Right forelimb (tissue), 1 donor: ENCODE measurements at places on chromosomes 3 and 15.

DNA sequence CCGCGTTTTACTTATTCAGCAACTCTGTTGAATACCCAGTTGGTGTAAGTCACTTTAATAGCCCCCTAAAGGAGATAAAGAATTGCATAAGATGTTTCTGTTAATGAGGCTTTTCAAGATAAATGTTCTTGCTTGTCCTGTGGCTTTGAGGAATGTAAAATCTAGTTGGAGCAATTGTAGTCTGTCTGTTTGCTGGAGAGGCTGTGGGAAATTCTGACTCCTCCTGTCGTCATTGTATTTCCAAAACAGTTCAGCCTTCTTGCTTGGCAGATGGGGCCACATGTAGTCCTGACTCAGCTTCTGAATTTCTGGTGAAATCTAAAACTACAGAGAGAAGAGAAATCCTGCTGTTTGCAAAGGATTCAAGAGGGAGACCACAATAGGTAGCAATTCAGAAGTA is 114.4 kb downstream of the RYR3 start:
- DNase-seq, result no peak

DNA sequence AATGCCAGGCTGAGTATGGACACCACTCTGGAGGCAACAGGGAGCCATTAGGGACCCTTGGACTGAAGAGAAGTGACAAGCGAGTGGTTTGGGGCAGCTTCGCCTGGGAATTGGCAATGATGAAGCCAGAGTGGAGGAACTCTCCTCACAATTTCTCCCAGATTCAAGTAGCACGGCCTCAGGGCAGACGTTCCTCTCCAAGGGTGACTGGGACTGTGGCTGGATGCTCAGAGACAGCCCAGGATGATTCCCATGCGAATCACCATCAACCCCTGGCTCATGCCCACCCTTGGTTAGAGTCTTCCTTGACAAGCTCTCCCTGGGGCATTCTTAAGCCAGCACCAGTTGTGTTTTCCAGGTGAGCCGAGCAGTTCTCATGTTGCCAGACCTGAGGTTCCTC is 16.3 kb upstream of the DOCK3 start:
- DNase-seq, result no peak

- no peak for DNase-seq
These were observed 231.6 kb upstream of the UBE2E2 start for GRCh38 chr3:22971497-22971896.

DNA sequence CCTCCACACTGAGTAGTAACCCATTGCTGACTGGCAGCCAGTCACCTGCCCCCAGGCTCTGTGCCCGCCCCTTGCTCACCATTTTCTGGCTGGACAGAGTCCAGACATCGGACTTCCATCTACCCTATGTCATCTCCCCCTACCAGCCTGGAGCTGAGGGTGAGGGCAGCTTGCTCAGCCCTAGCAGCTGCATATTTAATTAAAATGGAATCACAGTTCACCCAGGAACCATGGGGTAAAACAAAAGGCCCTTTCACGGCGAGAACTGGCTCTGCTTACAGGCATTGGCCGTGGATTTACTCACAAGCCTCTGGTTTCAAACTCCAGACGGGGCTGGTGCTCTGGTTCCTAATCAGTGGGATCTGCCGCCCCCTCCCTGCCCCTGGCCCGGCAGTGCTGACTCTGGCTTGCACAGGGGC is 94.9 kb upstream of the ATP2B2 start:
- no peak for DNase-seq

DNA sequence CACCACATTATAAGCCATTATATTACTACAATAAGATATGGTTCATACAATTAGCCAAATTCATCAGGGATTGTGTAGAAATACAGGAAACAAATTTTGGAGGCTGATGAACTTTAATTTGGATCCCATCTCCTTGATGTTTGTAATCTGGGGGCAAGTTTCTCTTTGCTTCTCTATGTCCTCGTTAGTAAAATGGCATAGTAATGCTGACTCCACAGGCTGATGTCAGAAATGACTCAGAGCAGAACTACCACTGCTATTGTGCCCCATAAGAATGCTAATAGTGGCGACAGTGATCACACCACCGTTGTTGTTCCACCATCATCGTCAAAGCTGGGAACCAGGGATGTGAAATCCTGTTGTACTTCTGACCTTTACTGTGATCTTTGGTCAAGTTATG is 722.3 kb upstream of the LMCD1 start:
- DNase-seq, result no peak

- no peak for DNase-seq
These were observed 10.9 kb downstream of the NT5DC2 start for GRCh38 chr3:52522651-52523251.

GRCh38 chr3:3127432-3128010 is 781 bp downstream of the TRNT1 start:
- no peak for DNase-seq

DNA sequence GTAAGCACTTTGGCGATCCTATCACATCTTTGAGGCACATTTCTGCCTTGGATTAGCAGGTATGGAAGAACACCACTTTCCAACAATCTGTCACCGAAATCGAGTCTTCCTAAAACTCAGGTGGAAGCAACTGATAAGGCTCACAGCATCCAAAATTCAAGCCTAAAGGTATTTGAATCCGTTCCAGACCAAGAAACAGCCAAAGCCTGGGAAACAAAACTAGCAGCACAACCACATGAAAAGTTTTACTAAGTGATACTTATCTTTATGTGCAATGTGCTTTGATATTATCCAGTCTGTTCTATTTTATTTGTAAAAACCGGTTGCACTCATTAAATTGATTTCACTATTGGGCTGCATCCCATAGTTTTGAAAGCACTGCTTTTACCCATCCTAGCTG is 40.5 kb upstream of the FAM174B start:
- no peak for DNase-seq

- DNase-seq, result no peak
These were observed 61.0 kb downstream of the TOP2B start for GRCh38 chr3:25603703-25604102.

- DNase-seq, result no peak
These were observed 41.4 kb downstream of the CD200 start for GRCh38 chr3:112374333-112374734.

DNA sequence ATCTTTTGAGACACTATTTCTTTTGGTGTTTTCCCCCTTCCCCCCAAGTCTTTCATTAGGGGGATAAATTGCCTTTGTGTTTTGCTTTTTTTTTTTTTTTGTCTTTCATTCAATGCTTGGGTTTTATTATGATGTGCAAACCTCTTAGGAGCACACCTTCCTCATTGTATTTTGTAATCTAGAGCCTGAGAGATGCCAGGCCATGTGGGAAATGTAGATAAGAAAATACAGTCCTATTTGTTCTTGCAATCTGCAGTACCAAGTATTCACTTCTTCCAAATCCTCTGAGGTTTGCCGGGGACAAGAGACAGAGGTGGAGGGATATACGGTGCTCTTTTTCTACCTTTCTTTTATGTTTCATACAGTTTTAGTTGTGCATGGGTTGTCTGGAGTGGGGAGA is 66.7 kb downstream of the LARS2 start:
- DNase-seq, result no peak

DNA sequence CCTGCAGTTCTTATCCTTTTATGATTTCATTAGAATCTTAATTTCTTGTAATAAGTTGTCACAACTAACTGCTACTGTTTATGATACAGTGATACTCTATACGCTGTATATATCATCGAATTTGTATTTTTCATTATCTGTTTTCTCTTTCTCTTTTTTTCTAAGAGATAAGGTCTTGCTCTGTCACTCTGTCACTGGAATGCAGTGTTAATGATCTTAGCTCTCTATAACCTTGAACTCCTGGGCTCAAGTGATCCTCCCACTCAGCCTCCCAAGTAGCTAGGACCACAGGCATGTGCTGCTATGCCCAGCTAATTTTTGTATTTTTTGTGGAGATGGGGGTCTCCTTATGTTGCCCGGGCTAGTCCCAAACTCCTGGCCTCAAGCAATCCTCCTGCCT is 14.8 kb downstream of the APH1B start:
- no peak for DNase-seq

DNA sequence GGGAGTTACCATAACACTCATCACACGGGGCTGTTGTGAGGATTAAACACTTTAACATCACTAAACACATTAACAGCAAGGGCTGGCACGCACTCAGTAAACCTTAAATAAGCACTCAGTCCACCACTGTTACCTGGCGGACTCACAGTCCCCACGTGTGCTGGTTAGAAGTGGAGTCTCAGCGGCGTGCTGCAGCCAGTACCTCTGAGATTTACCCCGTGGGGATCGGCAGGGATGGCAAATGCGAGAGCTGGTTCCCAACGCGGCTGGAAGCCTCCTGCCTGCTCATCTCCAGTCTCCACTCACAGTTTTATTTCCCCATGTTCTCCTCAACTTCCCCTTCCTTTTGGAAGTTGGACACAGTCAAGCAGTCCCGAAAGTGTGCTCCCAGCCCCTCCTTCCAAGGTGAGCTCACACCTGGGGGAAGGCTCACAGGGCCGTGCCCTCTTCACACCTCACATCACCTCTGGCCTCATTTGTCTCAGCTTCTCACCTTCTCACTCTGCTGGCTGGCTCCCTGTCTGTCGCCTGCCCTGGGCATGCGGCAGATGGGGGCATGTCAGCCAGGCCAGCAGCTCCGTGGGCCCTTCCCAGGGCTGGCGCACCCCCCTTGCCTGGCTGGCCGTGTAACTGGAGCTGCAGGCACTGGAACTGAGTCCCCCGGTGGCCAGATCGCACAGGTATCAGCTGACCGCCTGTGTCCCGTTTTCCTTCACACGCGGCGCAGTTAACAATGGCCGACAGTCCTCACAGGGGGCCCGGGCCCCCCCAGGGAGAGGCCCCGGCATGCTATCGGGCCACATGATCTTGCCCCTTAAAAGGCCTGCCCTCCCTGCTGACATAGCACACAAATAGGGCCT is 87.1 kb downstream of the WNT7A start:
- no peak for DNase-seq

- DNase-seq, result peak; percentile 75
These were observed 7.7 kb downstream of the TNK2 start for GRCh38 chr3:195900436-195901355.

DNA sequence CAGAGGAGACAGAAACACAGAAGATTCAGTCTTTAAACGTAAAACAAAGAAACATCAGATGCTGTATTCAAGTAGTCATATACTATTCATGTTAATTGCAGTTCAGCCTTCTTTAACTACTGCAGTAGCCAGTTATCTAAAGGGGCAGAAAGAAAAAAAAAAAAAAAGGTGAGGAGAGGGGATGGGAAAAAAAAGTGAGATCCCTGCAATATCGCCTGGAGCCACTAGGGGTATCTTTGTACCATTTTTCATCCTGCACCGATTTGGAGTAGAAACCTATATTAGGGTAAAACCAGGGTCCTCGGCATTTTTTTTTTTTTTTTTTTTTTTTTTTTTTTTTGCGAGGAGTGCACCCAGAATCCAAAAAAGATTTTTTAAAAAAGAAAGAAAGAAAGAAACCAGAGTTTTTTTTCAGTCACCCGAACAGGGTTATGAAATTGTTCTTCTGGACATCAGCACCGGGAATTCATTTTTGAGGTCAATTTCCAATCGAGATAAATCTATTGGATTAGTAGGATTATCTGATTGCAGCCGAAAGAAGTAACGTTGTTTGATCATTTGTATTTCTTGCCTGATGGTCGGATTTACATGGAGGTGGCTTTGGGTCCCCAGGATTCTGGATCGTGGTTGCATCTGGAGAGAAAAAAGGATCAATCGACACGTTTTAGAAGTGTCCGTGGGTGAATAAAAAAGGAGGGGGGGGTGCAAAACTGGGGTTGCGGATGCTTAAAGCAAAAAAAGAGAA is 186.7 kb downstream of the NLGN1 start:
- peak; percentile 71 for DNase-seq

- DNase-seq, result no peak
These were observed 60.6 kb upstream of the RYK start for GRCh38 chr3:134311265-134311664.

- no peak for DNase-seq
These were observed 1155.6 kb downstream of the NSUN3 start for GRCh38 chr3:95218484-95218883.

GRCh38 chr15:91224755-91225380 is 124.8 kb downstream of the SV2B start:
- DNase-seq, result no peak

DNA sequence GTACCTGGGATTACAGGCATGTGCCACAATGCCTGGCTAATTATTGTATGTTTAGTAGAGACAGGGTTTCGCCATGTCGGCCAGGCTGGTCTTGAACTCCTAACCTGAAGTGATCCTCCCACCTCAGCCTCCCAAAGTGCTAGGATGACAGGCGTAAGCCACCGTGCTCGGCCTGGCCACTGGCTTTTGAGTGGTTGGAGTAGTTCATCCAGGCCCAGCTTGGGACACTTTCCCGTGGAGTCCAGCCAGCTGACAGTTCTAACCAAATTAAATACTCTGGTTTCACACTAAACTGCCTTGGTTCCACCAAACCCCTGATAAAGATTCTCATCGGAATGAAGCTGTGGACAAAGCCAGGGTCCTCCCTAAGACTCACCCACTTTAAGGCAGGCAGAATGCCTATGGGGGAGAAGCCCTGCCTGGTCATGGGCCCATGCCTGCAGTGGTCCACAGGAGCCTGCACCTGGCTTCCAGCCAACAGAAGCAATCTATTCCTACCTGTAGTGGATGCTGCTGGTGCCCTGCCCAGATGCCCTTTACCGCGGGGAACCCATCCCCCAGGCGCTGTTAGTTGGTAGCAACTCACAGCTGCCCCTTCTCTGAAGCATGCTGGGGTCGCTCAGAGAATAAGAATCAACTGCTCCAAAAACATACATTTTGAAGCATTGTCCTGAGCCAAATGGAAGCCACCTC is 5.2 kb upstream of the SLC28A1 start:
- no peak for DNase-seq

DNA sequence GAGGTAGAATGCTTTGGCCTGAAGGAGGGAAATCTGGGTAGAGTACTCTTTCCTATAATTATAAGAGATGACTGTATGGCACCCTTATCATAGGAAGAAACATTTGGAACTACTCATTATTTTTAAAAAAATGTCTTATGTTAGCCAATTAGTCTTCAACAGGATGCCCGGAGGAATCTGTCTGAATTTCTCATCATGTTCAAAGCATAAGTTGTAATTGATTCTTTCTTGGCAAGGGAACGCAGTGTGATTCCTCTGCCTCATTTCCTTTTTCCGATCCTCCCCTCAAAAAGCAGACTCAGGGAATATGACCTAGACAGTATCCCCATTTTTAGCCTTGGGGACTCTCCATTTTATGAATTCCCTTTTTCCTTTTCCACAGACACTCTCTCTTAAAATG is 165.1 kb downstream of the IL5RA start:
- DNase-seq, result no peak

DNA sequence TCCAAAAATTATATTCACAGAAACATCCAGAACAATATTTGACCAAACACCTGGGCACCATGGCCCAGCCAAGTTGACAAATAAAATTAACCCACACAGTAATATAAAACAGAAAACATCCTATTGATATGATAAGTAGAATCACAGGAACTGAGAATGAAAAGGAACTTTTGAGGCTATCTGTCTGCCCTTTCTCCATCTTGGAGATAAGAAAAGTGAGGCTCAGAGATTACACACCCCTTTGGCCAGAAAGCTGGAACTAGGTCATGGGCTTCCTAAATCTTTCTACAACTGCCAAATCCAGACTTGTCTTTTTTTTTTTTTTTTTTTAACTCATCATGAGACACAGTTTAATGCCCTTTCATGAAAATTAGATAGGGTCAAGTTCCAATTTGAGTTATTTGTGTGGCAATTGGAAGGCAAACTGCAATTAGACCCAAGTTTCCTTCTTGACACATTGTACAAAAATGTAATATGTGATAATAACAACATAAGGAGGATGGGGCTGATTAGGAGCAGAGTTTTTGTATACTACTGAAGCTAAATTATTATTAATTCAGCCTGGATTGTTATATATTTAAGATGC is 137.2 kb downstream of the RPL22L1 start:
- no peak for DNase-seq
